Prostate gland (tissue), 2 donors: ENCODE measurements at places on chromosomes 7 and 10. TPM values are rescaled to one million over a fixed set of nuclear protein-coding genes. Genes with fewer than 3 reads are reported as not detected.

NPY gene
- 55.6 TPM for total RNA-seq

DNA sequence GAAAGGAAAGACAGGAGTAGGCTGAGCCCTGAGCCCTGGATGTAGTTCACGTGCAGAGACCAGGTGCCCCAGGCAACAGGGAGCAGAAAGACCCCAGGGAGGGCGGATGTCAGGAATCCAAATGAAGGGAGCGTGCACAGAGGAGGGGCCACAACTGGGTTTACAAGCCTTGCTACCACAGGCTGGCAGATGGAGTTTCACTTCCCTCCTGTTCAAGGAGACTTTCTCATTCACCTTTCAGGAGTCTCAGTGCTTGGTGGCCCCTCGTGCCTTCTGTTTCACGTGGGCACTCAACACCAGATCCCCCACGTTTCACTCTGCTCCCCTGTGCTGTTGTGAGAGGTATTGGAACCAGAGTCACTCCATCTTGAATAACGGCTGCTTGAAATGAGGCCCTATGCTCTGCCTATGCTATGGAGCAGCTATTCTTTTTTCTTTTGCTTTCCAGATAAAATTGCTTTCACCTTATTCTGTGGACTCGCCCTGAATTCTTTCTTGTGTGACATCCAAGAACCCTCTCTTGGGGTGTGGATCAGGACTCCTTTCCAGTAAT lies 601.4 kb upstream of the IGFBP3 start:
- DNase-seq, result no peak

DNA sequence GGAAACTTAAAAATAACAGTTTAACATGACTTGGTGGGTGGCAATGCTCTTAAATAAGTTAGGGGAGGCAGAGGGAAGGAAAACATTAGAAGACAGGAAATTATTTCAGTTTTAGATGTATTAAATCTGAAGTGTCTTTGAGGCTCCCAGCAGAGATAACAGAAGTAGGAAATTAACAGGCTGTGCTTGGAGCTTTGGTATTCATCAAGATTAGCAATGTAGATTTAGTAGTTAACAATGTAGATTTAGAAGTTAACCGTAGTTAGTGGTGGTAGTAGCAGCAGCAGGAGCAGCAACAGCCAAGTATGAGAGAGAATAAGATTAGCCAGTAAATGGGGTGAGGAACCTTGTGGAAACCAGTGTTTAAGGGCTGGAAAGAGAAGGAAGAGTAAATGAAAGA lies 48.7 kb upstream of the UBN2 start:
- DNase-seq, result no peak

GRCh38 chr7:121941830-121942229 lies 68.9 kb downstream of the PTPRZ1 start:
- no peak for DNase-seq

- no peak for DNase-seq
Measured at GRCh38 chr10:93790439-93790838, 32.7 kb downstream of the LGI1 start.

DNA sequence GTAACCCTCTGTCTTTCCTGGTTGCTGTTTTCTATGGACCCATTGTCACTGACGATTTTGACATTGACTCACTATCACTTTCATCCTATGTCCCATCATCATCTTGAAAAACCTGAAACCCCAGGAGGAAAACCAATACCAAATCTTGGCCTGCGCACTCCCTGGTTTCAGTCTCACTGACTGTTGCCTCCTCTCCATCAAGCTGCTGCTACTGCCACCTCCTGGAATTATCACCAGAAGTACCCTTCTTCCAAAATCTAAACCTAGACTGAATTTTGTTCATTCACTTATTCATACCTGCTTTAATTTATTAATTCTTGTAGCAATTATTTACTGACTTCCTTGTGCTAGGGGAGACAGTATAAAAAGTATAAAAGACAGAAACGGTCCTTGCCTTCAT lies 44.5 kb upstream of the ACBD5 start:
- DNase-seq, result no peak

GRCh38 chr10:117950408-117950807 lies 96.3 kb downstream of the RAB11FIP2 start:
- no peak for DNase-seq
